HT-29 (cell line): ENCODE measurements at places on chromosomes 5 and 9. TPM values are rescaled to one million over a fixed set of nuclear protein-coding genes. Genes with fewer than 3 reads are reported as not detected.

DNA sequence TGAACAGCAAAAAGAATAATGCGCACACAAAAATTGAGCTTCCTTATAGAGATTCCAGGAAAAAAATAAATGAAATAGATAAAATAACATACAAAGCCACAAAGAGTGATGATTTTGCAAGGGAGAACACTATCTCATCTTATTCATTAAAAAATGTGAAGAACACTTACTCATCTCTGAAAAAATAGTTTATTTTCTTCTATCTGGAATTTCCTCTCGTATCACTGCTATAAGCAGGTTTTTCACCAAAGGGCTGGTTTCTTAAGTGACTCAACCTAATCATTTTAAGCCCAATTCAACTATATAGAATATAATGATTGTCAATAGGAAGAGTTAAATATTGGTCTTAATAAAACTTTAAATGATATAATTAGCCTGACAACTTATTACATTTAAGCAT lies 504.9 kb downstream of the NR2F1-AS1 start:
- no peak for DNase-seq

The LCN15 gene
- total RNA-seq = 0.60 TPM in 1 of 2 replicates, not detected in the other

- DNase-seq = no peak
Observed at GRCh38 chr5:153699035-153699434, 208.6 kb downstream of the GRIA1 start.

- no peak for DNase-seq
Observed at GRCh38 chr5:2905741-2906140, 154.3 kb upstream of the IRX2 start.

DNA sequence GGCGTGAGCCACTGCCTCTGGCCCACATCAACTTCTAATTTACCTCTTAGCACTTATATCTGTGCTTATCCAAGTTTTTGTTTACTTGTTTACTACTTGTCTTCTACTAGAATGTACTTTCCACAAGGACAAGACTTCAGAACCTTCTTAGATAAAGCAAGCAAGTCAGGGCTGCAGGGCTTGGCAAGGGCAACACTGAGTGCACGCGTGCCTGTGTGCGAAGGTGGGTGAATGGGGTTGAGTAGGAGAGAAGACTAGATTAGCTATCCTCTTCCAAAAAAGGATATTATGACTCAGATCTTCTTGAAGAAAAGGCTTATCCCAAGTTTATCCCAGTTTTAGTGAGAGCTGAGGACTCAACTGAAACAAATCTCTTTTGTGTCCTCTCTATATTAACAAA lies 19.3 kb downstream of the AK3 start:
- DNase-seq = no peak

- no peak for DNase-seq
Observed at GRCh38 chr9:99474186-99474585, 252.1 kb downstream of the SEC61B start.

DNA sequence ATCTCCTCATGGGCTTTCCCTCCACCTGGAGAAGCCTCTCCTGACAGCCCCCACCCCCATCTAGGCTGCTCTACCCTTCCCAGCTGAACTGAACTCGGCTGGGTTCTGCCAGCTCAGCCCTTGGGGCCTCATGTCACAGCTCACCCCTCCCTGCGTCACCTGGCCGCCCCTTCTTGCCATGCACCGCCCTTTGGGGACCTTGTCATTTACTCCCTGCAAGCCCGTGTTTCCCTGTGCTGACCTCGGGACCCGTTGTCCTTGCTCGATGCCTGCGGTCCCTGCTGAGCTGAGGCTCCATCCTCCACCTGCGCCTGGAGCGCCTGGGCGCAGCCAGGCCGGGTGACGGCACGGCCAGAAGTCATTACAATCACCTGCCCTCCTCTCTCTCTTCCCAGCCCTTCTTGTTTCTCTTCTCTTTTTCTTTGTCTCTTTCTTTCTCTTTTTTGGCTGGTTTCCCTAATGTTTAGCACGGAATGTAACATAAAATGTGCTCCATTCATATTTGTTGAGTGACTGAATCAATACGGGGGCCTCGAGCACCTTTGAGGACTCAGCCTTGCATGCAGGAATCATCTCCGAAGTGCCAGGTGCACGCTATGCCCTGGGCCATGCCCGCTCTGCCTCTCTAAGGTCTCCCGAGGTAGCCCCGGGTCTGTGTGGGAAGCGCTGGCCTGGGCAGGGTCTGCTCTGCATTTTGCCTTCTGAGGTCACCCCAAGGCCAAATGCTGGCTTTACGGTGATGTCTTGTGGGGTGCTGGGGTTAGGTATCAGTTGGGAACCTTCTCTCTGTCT lies 48.1 kb upstream of the COL5A1 start:
- no peak for DNase-seq
